Stromal cell of bone marrow (primary cell): ENCODE measurements at places on chromosomes 12 and 14.
A peak's percentile ranks its signal among the peaks of the same experiment; 100 is the strongest.

GRCh38 chr14:102359341-102359740, 3.3 kb downstream of the CINP start:
- DNase-seq: no peak

GRCh38 chr12:53452159-53453077, 516 bp downstream of the PCBP2 start:
- DNase-seq: peak; percentile 73

DNA sequence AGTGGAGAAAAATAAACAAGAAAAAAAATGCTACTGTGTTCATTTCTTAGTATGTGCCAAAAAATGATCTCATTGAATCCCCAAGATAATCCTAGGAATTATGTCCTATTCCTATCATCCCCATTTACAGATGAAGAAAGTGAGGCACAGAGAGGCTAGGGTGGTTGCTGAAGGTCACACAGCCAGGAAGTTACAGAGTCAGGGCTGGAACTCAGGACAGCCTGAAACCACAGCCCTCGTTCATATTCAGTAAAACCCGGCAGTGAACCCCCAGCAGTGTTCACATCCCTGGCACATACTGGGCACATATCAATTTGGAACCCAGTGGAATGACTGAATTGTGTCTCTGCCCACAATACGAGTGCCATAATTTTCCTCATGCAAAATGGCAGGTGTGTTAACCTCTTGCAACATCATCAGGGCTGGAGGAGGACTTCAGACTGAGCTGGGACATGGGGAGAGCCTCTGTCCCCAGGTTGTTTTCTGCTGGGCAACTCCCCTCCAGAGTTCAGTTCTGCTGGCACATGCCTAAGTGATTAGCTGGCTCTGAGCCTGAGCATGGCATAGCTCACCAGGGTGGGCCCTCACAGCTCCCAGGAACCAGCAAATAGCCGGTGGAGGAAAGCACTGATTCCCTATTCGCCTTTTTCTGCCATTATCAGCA, 2.0 kb upstream of the PPP1CC start:
- no peak for DNase-seq

DNA sequence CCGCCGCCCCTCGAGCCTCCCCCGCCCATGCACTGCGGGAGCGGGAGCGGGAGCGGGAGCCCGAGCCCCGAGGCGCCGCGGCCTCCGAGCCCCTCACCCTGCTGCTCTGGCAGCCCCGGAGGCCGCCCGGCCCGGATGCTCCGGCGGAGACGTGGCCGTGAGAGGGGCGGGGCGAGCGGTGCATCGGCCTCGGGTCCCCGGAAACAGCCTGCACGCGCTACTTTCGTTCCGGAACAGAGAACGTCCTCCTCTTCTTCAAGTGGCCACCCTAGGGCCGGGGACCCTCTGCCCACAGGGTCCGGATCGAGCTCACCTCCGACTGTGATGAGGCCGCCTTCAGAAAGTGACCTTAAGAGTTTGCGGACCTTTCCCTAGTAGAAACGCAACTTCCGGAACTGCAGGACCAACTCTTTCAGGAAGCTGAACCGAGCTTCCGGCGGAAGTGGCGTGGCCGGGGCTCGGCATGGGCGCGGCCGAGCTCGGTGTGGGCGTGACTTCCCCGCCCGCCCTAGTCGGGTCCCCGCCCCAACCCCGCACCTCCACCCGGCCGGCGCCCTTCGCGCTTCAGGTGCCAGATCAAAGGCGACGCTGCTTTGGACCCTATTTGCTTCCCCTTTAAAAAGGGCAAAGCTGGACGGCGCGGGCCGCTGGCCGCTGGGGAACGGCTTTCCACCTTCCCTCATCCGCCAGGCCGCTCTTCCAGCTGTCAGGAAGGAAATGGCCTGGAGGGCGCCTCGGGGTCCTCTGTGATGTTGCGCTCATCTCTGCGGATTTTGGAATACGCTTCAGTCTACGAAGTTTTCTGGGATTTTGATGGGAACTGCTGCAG, at the start of gene GOLGA3:
GOLGA3 (minus strand) TSS at position 164 of the 829 bp plus-strand sequence. CDS start 6,741 bp downstream, outside the sequence.
- peak; percentile 84 for DNase-seq

GRCh38 chr12:87311206-87311605, 718.0 kb downstream of the C12orf50 start:
- no peak for DNase-seq
